ENCODE measurements at places on chromosomes 6 and 20. TPM values are rescaled to one million over a fixed set of nuclear protein-coding genes. Genes with fewer than 3 reads are reported as not detected.

- no peak for DNase-seq
These were observed 6.3 kb upstream of the HDDC2 start for GRCh38 chr6:125307964-125308615.

Gene CBLN4
- polyA plus RNA-seq, result not detected

DNA sequence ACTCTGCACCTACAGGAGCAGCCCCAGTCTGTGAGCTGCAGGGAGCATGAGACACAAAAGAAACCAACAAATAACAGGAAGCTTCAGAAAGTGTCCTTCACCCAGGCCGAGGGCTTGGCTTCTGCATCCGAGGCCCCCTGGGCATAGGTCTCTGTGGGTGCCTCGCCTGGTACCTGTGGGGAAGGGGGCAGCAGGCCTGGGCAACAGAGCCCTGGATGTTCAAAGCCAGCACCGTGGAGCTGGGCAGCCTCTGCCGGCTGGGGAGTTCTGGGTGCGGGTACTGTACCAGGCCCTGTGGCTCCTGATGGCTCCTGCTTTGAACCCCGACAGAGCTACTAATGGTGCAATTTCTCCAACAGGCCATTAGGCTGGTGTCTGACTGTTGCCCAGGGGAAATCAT is 55.7 kb downstream of the TMEM242 start:
- DNase-seq, result no peak

Gene FGD2
- 0.13 TPM for polyA plus RNA-seq

- DNase-seq, result no peak
These were observed 605 bp upstream of the PPP1R16B start for GRCh38 chr20:38804682-38805501.

- DNase-seq, result no peak
These were observed 297.5 kb upstream of the FERMT1 start for GRCh38 chr20:6420336-6420735.

GRCh38 chr20:32602273-32602672 is 17.1 kb upstream of the NOL4L start:
- no peak for DNase-seq

Gene MYB
- polyA plus RNA-seq, result not detected

- DNase-seq, result no peak
These were observed 1.4 kb downstream of the GFOD1 start for GRCh38 chr6:13485923-13486562.

Gene ASIP
- not detected for polyA plus RNA-seq

DNA sequence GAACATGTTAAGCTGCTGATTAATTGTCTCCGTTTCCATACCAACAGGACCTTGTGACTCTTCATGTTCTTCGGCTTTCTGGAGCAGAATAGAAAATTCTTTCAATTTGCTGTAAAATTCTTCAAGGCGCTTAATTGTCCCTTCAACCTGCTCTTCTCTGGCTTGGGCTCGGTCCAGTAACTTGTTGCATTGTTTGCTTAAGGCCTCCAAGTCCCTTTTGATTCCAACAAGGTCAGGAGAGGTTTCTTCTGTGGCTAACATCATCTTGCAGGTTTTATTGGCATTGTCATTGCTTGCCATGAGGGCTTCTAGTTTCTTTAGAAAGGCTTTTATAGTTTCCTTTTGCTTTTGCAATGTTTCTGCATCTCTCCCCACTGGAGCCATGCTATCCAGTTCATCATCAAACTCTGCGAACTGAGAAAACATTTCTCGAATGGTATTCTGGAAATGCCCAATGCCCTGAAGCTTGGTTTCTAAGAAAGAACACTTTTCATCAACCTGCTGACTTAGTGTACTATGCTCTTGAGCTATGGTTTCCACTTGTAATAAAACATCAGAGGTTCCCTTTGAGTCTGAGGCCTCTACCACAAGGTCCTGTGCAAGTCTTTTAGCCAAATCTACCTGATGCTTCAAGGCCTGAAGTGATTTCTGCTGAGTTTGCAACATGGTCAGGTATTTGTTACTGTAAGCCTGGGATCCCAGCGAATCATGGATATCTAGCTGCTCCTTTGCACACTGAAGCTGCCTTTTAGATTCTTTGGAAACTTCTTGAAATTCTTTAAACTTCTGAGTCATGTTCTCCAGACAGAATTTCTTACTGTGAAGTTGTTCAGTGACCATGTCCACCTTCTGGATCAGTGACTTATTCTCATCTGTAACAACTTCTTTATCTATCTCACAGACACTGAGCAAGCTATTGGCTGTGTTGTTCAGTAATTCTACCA is 90.2 kb downstream of the DST start:
- no peak for DNase-seq

Gene CENPB
- 22.3 TPM for polyA plus RNA-seq

DNA sequence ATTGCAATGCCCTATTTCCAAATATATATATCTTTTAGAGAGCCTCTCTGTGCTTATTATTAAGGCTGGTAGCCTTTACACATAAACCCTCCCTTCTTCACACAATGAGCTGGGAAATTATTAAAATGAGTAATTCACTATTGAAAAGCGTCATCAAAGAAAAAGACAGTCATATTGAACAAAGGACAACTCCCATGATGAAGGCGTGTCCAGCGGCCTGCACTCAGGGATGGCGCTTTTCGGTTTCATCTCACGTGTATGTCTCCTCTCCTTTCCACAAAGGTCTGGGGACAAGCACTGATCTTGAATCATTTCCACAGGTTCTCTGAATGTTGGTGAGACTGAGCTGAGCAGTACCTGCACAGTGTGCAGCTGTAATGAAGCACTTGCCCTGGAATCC is 3.5 kb downstream of the SERPINB9 start:
- no peak for DNase-seq

- no peak for DNase-seq
These were observed 146.4 kb upstream of the PROKR2 start for GRCh38 chr20:5463007-5463686.

GRCh38 chr6:170080169-170080827 is 210.6 kb downstream of the DLL1 start:
- no peak for DNase-seq

Gene GTSF1L
- not detected for polyA plus RNA-seq

Gene TMEM74B
- polyA plus RNA-seq, result 3.4 TPM

- DNase-seq, result no peak
These were observed 91.7 kb downstream of the GJA10 start for GRCh38 chr6:89985751-89986493.

DNA sequence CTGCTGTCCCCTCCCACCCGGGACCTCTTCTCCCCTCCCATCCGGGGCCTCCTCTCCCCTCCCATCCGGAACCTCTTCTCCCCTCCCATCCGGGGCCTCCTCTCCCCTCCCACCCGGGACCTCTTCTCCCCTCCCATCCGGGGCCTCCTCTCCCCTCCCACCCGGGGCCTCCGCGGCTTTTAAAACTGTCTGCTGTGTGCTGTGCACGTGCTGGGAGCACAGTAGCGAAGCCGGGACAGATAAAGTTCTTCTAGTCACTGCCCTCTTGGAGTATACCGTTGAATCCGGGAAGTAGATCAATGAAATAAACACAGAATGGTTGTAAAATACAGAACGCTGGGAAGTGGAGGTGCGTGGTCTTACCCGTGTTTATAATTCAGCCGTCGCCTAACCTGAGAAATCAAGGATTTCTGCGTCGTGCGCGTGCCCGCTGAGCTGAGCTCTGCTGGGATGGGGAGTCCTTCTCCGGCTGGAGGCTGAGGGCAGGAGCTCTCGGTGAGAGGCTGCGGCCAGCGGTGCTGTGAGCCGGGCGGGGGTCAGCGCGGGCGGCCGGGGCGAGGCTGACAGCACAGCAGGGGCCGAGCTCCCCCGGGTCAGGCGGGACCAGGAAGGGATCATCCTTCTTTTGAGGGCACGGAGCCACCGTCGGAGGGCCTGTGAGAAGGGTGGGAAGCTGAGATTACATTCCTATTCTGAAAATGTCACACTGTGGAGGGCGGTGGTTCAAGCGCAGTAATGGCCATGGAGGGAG is 19.6 kb upstream of the KIF25 start:
- no peak for DNase-seq

DNA sequence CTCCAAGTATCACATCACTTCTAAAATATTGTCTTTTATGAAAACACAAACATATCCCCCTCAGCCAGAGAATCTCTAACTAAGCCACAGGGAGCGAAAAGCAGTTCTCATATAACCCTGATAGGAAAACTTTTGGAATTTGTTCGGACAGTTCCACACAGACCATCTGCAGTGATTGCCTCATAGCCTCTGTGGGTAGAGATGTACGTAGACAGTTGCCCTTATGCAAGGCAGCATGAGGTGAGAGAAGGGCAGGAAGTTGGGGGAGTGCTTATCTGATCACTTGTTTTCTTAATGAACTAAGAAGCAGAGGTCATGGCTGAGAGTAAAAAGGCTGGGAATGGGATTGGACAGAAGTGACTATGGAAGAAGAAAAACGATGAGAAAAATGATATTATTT is 39.6 kb downstream of the SLC23A2 start:
- no peak for DNase-seq

Data from keratinocyte (primary cell).